Esophagus squamous epithelium (tissue), 5 donors: ENCODE measurements at places on chromosomes 13 and 19.

- DNase-seq = no peak
Measured at GRCh38 chr13:36883824-36884223, 36.2 kb downstream of the SMAD9 start.

DNA sequence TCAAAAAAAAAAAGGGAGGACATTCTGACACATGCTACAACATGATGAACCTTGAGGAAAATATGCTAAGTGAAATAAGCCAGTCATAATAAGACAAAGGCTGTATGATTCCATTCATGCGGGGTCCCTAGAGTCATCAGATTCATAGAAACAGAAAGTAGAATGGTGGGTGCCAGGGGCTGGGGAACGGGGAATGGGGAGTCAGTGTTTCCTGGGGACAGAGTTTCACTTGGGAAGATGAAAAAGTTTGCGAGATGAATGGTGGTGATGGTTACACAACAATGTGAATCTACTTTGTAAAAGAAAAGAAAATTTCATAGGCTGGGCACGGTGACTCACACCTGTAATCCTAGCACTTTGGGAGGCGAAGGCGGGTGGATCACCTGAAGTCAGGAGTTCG, 6.1 kb upstream of the CLEC4G start:
- no peak for DNase-seq

GRCh38 chr19:4449639-4450028, 8.0 kb downstream of the UBXN6 start:
- DNase-seq = no peak

- no peak for DNase-seq
Measured at GRCh38 chr19:31177246-31177645, 172.0 kb downstream of the TSHZ3 start.

GRCh38 chr13:52838433-52839107, 9.9 kb downstream of the PCDH8 start:
- no peak for DNase-seq

GRCh38 chr13:84641491-84641890, 759.2 kb upstream of the SLITRK1 start:
- no peak for DNase-seq
